ENCODE measurements at places on chromosomes 12 and 14.

DNA sequence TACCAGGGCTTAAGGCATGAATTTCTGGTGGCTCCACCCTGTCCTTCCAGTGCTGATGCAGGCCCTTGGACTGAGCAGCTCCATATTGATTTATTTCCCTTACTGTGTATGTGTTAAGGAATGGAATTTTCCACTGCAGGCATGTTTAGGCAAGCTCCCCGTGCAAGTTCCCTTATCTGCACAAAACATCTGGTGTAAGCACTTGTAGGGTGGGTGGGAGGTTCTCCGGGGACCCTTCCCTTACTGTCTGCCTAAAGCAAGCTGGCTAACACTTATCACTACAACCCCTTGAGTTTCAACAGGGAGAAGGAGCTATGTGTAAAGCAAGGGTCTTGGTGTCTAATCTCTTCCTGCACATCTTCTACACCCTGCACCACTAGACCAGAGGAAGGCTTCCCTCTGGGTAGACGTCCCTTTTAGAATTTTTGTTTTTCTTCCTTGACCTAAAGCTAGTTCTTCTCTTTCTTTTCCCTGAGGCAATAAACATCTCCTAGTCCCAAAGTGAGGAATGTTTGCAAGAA, 22.0 kb upstream of the DRAM1 start:
- peak; percentile 48 for DNase-seq

DNA sequence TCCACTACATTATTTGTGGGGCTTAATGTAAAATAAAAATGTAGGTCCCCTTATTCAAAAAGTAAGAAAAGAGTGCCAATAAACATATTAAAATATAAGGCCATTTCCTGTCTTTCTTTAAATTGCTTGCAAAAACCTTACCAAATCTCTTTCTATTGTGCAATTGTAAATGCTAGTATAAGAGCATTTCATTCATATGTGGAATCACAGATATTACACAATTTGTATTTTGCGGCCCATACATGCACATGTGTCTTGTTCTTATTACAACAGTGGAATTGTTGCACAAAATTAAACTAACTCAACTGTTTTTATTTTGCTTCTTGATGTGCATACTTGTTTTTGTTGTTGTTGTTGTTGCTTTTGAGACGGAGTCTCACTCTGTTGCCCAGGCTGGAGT, 20.1 kb upstream of the CRADD start:
- no peak for DNase-seq

DNA sequence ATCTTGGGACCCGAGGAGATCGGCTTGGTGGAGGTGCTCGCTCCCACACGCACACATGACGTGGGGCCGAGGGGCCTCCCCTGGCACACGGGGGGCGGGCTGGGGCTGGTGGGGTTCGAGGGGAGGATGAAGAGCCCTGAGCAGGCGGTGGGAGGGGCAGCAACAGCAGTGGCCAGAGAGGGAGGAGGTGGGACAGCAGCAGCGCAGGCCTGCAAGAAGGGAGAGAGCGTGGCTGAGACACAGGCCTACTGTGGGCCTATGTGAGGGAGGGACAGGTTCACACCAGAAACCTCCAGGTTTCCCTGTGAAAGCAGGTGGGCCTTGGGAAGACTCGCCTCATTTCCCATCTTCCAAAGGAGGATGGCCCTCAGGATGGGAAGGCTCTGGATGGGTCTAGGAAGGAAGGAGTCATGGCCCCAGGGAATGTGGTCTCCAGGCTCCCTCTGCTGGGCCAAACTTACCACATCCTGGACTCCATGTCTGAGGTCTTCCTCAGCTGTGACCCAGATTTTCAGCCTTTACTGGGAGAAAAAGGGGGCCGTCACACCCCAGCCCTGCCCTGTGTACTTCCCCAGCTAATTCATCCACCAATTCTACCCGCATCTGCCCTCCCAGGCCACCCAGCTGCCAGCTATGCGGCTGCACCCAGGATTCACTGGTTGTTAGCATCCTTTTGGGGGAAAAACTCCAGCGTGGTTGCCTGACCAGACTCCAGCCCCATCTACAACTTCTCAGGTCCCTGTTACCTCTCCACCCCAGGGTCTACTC, 2.8 kb downstream of the PIANP start:
- DNase-seq: no peak

- DNase-seq: no peak
Observed at GRCh38 chr12:32125455-32126084, 18.9 kb downstream of the BICD1 start.

DNA sequence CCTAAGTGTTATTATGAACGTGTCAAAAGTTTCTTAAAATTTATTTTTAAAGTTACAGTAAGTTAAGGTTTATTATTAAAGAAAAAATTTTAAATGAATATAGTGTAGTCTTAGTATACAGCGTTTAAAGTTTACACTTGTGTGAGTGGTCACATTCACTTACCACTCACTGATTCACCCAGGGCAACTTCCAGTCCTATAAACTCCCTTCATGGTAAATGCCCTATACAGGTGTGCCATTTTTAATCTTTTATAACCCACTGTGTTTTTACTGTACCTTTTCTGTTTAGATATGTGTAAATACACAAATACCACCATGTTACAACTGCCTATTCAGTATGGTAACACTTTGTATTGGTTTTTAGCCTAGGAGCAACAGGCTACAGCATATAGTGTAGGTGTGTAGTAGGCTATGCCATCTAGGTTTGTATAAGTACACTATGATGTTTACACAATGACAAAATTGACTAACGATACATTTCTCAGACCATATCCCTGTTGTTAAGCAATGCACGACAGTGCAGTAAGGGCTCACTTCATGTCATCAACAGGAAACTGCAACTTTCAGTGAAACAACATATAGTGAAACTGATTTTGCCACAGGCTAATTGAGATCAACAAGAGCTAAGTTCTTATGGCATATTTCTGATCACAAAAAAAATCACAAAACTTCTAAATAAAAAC, 112.0 kb upstream of the TMCC3 start:
- no peak for DNase-seq

DNA sequence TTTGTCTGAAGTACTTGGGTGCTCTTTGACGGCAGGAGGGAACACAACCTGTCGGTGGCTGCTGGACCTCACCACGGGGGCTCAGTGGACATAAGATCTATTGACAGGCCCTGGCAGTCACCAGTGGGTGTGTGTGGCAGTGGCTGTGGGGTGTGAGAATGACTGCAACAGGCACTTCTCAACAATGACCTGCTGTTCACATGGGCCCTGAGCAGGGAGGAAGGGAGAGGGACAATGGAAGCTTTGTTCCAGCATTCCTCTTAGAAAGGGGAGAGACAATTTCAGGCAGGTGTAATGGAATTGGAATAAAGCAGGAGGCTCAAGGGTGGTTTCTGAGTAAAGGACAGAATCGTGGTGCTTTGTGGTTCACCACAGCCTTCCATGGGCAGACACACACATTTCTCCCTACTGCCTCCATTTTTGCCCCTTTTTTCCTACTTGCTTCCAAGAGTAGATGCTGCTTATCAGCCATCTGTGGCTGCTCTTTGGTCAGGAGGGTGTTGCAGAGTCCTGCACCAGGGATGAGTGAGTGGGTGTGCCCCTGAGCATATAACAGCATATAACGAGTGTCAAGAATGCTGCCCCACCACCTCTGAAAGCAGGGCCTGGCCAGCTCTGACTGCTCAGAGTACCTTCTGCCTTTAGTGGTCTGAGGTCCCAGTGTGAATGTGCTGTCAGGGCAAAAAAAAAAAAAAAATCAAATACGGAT, 267.7 kb downstream of the RASSF9 start:
- no peak for DNase-seq
